Activated CD4-positive, alpha-beta T cell treated with anti-CD3 and anti-CD28 coated beads for 24 hours (primary cell): ENCODE measurements at places on chromosomes 2 and 18.

GRCh38 chr2:215780907-215781685 is 232.3 kb downstream of the MREG start:
- no peak for DNase-seq

- no peak for DNase-seq
Measured at GRCh38 chr2:217890445-217890844, 112.3 kb downstream of the TNS1 start.

- no peak for DNase-seq
Measured at GRCh38 chr2:215749092-215749957, 264.0 kb downstream of the MREG start.

GRCh38 chr2:26584656-26585055 is 56.5 kb downstream of the CIB4 start:
- DNase-seq: no peak

GRCh38 chr2:186426153-186427016 is 59.7 kb upstream of the ZC3H15 start:
- DNase-seq: no peak

GRCh38 chr2:18752022-18752493 is 162.7 kb upstream of the NT5C1B start:
- DNase-seq: no peak
